ENCODE measurements at places on chromosomes 7 and 10. TPM values are rescaled to one million over a fixed set of nuclear protein-coding genes. Genes with fewer than 3 reads are reported as not detected.

The LIPJ gene
- 0.28 TPM for total RNA-seq

The PAPOLB gene
- 1.5 TPM for total RNA-seq

GRCh38 chr10:34794835-34795234, 20.3 kb downstream of the PARD3 start:
- no peak overlapping the region for H3K4me3 ChIP-seq
- peaks cover 9% of the 10 kb centered on the region for H3K36me3 ChIP-seq
- H3K27me3 ChIP-seq: no peaks in the 10 kb centered on the region
- DNase-seq: no peak
- no peak overlapping the region for H3K27ac ChIP-seq
- H3K4me1 ChIP-seq: peaks cover 27% of the 10 kb centered on the region

The ANKRD30A gene
- not detected for total RNA-seq

DNA sequence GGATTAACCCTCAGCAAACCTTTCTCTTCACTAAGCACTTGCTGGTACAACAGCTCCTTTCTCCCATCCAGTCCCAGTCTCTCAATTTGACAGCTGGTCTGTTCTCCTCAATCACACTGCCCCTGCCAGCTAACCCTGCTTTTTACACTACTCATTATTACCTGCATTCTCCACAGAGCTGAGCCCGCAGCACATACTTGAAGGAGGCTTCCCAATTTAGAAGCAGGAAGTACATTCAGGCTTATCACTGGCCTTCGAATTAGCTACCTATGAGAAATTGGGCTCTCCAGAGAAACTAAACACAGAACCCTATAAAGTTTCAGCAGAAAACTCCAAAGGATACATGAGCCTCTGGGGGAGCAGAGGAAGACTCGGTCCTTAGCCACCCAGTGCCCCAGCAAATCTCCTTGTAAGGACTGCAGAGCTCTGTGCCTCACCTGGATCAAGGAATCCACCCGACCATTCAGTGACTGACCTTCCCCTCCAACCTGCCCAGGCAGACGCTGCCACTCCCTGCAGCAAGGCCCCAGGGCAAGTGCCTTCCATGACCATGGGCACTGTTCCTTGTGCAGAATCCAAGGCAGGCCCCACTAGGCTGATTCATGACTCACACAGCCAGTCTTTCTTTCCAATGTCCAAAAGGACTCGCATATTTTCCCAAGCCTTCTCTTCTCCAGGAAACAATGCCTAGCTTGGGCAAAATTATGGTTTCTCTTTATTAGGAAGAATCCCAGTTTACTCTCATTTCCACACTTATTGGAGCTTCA, 68.0 kb downstream of the VOPP1 start:
- H3K4me3 ChIP-seq: no peak overlapping the region
- H3K27ac ChIP-seq: no peak overlapping the region
- H3K4me1 ChIP-seq: peaks cover 27% of the 10 kb centered on the region
- no peaks in the 10 kb centered on the region for H3K36me3 ChIP-seq
- no peaks in the 10 kb centered on the region for H3K27me3 ChIP-seq

The ZP3 gene
- total RNA-seq: 0.59 TPM
